Renal cortex interstitium (tissue), 15 donors: ENCODE measurements at places on chromosomes 7 and 10.

DNA sequence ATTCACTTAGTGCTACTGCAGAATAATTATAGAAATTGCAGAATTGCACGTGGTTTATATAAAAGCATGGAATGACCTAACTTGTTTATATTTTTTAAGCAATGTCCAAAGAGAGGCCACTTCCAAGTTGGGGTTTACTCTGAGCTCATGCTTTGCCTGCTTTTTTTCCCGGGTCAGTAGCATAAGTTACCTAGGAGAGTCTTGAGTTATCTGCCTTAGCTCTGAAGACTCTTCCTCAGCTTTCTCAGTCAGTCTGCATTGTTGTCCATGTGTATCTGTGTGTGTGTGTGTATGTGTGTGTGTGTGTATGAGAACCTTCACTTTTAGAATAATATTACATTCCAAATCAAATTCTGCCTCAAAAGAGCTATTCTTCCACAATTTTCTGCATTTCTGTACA is 239.5 kb upstream of the TCF7L2 start:
- DNase-seq: no peak

GRCh38 chr10:27513451-27514191 is 9.5 kb downstream of the RAB18 start:
- DNase-seq: no peak

- DNase-seq: no peak
Observed at GRCh38 chr10:117454502-117454901, 79.3 kb upstream of the PDZD8 start.

- no peak for DNase-seq
Observed at GRCh38 chr10:96651998-96652431, 65.2 kb upstream of the TM9SF3 start.

DNA sequence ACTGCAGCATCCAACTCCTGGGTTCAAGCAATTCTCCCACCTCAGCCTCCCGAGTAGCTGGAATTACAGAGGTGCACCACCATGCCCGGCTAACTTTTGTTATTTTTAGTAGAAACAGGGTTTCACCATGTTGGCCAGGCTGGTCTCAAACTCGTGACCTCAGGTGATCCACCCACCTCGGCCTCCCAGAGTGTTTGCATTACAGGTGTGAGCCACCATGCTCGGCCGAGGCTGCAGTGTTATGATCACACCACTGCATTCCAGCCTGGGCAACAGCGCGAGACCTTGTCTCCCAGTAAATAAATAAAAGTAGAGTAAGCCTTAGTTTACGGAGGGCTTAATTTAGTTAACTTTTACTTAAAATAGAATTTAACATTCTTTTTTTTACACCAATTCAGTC is 23.7 kb upstream of the IGF2BP3 start:
- DNase-seq: no peak

GRCh38 chr7:148697256-148698006 is 1.3 kb upstream of the CUL1 start:
- no peak for DNase-seq

DNA sequence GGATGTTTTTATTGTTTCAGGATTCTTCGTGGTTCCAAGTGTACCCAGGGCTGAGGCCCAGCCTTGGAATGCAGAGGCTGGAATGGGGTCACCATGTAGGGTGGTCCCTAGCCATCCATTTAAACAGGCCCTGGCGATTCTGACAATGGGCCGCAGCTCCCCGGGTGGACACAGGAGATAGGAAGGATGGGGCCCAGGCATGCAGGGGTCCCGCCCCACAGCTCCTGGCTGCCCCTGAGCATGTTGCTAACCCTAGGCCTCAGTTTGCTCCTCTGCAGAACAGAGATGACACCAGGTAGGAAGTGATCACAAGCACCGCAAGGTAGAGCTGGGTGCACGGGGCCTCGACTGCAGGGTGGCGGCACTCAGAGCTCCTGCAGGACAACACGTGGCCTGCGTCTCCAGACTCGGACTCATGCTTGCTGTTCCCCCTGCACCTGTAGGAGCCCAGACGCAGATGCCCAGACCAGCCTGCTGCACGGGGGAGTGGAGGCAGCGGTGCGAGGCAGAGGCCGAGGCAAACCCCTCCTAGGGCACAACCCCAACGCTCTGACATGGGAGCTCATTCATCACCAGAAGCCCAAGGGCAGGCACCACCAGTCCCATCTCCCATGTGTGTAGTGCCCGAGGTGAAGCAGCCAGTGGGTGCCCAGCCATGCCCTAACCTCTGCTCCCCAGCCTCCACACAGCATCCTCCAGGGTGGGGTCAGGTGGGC is 25.5 kb downstream of the VIPR2 start:
- no peak for DNase-seq

- no peak for DNase-seq
Observed at GRCh38 chr10:125218967-125219366, 58.6 kb upstream of the CTBP2 start.

GRCh38 chr10:11789306-11789705 is 33.9 kb upstream of the PROSER2 start:
- no peak for DNase-seq

DNA sequence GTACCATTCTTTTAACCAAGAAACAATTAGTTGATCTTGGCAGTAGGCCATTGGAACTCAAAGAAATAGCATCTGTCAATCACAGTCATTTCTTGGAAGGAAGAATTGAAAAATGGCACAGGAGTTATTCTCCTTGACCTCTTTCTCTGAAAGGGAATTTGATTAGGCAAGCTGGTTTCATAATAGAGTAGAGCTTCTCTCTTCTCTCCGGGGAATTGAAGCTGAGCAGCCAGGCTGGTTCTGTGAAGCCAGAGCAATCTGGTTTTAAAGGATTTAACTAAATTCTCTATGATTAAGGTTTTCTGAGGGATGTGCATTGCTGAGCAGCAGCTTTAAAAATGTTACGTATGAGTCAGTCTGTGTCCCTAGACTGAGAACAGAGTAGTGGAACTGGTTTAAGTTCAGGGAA is 70.2 kb downstream of the AHCYL2 start:
- DNase-seq: no peak

DNA sequence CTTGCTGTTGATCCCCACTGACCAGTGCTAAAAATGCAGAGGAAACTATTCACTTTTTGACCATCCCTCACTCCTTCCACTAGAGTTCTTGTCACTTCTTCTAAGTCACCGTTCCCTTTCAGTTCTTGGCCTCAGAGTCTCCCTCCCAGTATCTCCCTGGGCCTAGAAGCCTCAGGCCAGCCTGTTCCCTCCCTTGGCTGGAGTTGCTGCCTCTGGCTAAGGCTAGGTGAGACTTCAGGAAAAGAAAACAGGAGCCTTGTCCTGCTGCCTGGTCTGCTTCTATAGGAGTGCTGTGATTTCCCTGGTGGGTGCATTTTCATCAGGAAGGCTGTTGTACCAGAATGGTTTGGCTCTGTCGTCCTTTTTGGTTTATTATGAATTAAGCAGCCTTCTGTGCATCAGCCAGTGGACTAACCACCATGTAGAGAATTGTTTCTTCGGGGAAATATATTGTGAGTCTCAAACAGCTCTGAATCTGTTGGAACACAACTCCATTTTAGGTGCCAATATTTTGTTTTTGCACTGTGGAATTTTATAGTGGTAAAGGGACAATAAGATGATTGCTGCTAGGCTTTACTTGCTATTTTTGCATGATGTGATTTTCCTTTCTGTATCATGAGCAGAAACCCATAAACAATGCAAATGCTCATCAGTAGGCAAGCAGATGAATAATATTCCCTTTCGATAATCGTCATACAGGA is 233.4 kb upstream of the FZD1 start:
- no peak for DNase-seq

GRCh38 chr7:126840869-126841268 is 411.9 kb downstream of the GRM8 start:
- DNase-seq: no peak

- no peak for DNase-seq
Observed at GRCh38 chr10:33553748-33554571, 219.5 kb upstream of the NRP1 start.
